ENCODE measurements at places on chromosomes 5 and 9. TPM values are rescaled to one million over a fixed set of nuclear protein-coding genes. Genes with fewer than 3 reads are reported as not detected.

The OR1L1 gene
- not detected for total RNA-seq

The RNF183 gene
- total RNA-seq = not detected

The SH3TC2 gene
- 0.41 TPM for total RNA-seq

The C5orf24 gene
- 18.2 TPM for total RNA-seq

The PCDHAC1 gene
- 2.3 TPM for total RNA-seq

The SPATA6L gene
- 2.5 TPM for total RNA-seq

The ADGRV1 gene
- 0.62 TPM for total RNA-seq

The CTNND2 gene
- not detected for total RNA-seq

The CTSV gene
- total RNA-seq = 13.6 TPM

The MAML1 gene
- total RNA-seq = 15.9 TPM

The PLPPR1 gene
- total RNA-seq = not detected

The SYNPO gene
- 26.6 TPM for total RNA-seq

The PRLR gene
- total RNA-seq = 0.02 TPM
